ENCODE measurements at places on chromosomes 5 and 9.

DNA sequence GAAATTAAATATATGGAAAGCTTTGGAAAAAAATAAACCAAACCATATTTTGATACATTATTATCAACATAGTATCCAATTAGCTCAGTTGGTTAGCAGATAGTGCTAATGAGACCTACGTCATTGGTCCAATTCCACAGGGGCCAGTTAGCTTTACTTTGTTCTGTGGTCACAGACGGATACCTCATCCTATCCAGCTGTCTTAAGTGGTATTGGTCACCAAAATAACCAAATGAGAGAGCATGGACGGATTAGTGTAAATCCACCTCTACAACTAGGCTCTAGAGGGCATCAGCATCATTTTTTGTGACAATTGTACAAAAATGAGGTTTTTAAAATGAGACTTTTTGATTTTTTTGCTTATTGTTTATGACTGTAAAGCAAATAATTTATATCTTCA is 364.2 kb downstream of the KIAA0825 start:
- H3K4me1 ChIP-seq = no peaks in the 10 kb centered on the region
- no peak overlapping the region for H3K4me3 ChIP-seq
- H3K36me3 ChIP-seq = no peaks in the 10 kb centered on the region
- H3K27ac ChIP-seq = no peak overlapping the region

GRCh38 chr9:33430942-33431341 is 16.5 kb downstream of the AQP3 start:
- H3K27ac ChIP-seq = peak overlapping the region; percentile 86
- no peaks in the 10 kb centered on the region for H3K36me3 ChIP-seq
- no peak for DNase-seq
- no peaks in the 10 kb centered on the region for H3K27me3 ChIP-seq
- H3K4me3 ChIP-seq = no peak overlapping the region

GRCh38 chr5:132457371-132458225 is 33.0 kb downstream of the IRF1 start:
- peaks cover 44% of the 10 kb centered on the region for H3K4me1 ChIP-seq
- peak overlapping the region; percentile 78 for H3K27ac ChIP-seq
- DNase-seq = no peak
- H3K27me3 ChIP-seq = no peaks in the 10 kb centered on the region
- no peaks in the 10 kb centered on the region for H3K36me3 ChIP-seq

DNA sequence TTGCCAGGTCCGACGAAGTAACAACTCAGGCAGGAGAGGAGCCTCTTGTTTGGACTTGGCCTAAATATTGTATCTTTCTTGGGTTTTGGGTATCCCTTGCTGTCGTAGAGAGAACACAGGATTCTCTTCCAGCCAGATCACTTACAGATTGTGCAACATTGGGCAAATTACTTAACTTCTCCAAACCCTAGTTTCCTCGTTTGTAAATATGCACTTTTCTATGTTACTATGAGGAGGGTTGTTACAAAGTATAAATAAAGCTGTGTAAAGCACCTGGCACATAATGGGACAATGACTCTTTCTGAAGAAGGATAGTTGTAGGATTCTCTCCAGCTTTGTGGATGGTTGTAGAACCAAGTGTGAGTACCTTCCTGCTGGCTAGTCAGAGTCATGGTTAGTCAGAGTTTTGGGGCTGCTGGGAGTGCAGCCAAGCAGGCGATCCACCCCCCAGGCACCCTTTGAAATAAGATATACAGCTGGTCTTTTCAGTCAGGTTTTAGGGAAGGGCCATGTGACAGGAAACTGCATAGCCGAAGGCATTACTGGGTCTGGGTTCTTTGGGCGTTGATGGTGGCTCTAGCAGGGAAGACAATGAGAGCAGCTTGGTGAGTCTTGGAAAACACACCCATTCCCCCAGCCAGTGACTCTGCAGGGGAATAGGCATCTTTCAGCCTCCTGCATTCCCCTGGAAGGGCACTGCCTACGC is 49.9 kb upstream of the GDNF start:
- peaks cover 8% of the 10 kb centered on the region for H3K27me3 ChIP-seq
- no peaks in the 10 kb centered on the region for H3K4me1 ChIP-seq
- no peak overlapping the region for H3K27ac ChIP-seq
- no peak for DNase-seq
- no peaks in the 10 kb centered on the region for H3K36me3 ChIP-seq

DNA sequence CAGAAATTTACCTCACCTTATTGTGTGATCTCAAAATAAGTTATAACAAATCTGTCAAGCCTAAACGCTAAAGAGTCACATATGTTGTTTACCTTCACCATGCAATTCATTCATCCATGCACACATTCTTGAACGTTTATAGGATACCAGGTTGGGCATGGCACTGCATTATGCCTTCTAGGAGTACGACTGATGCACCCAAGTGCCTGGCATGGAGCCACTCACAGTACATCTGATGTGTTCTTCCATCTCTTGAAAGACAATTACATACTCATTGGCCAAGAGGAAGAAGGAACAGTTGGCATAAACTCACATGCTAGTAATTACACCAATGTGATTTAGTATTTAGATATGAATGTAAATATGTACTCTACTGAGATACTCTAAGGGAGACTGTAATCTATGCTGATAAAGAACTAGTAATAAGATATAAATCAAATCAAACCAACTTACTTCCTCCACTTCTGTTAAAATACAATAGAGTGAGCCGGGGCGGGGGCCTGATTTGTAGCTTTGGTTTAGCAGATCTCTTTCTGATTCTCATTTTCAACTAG is 90.7 kb downstream of the LPAR1 start:
- no peaks in the 10 kb centered on the region for H3K36me3 ChIP-seq
- H3K4me1 ChIP-seq = no peaks in the 10 kb centered on the region
- H3K27me3 ChIP-seq = no peaks in the 10 kb centered on the region
- H3K4me3 ChIP-seq = no peak overlapping the region
- no peak for DNase-seq

DNA sequence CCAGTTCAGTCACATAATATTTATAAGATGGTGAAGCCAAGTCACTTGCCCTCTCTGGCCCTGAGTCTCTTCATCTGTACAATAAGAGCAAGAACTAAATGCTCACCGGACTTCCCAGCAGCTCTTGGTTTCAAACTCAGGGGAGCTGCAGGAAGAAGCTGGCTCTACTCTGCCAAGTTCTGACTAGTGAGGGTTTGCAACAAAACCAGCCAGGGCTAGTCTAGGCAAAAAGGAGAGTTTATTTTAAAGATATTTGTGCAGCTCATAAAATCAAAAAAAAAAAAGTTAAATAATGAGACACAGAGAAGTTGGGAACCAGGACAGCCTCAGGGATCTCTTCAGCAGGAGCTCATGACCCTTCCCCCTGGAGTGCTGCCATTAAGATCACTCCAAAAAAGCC is 107.3 kb downstream of the DOCK2 start:
- DNase-seq = no peak
- no peaks in the 10 kb centered on the region for H3K36me3 ChIP-seq
- no peak overlapping the region for H3K4me3 ChIP-seq
- H3K27me3 ChIP-seq = no peaks in the 10 kb centered on the region

GRCh38 chr5:160479926-160480325 is 58.3 kb downstream of the PTTG1 start:
- H3K4me1 ChIP-seq = no peaks in the 10 kb centered on the region
- no peaks in the 10 kb centered on the region for H3K27me3 ChIP-seq
- no peak overlapping the region for H3K4me3 ChIP-seq
- no peak for DNase-seq
- no peak overlapping the region for H3K27ac ChIP-seq

DNA sequence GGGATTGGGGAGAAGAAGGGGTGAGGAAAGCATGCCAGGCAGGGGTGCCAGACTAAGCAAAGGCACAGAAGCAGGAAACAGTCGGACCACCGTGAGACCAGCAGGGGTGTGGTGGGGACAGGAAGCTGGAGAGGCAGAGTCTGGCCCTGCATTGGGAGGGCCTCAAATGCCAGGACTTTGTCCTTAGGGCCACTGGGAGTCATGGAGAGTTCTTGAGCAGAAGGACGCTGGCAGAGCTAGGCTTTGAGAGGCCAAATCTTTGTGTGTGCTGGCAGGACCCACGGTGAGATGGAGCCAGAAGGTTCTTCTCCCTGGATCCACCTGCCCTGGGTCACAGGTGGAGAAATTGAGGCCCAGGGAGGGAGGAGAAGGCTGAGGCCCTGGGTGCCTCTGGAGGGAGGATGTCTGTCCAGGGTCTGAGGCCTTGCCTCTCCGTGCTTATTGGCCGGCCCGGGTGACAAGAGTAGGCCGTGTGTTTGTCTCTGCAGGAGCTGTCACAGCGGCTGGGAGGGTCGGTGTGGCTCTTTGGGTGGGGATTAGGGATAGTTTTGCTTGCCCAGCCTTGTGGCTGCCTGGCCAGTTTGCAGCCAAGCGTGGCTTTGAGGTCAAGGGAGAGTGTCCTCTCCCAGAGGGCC is 1.8 kb upstream of the ENG start:
- no peak for DNase-seq
- peak overlapping the region; percentile 90 for H3K27ac ChIP-seq
- no peaks in the 10 kb centered on the region for H3K27me3 ChIP-seq
- H3K4me3 ChIP-seq = no peak overlapping the region
- peaks cover 86% of the 10 kb centered on the region for H3K4me1 ChIP-seq

DNA sequence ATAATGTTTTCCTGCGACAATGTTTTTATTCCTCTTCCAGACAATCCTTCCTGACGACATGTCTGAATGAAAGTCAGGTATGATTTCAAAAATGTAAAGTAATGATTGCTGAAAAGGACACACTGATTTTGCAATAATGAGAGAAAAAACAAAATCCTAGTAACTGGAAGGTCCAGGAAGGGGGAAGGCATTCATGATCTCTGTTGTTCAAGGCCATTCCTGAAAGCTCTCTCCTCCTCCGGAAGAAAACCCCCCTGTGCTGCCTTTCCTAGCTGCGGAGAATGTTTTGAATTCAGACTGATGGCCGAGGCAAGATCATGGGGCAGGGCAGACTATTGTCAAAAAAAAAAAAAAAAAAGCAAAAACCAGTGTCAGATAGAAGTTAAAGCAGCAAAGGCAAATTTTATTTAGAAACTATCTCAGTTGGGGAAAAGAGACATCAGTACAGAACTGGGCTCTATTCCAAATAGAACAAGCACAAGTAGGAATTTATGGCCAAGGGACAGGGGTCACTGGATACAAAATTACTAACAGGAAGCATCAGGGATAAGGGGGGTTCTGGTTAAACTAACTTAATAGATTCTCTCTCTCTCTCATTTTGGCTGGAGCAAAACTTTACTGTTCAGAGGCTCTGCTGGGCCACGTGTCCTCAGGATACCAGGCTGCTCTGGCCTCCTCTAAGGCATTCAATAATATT is 36.5 kb upstream of the CTSV start:
- H3K36me3 ChIP-seq = no peaks in the 10 kb centered on the region
- H3K27ac ChIP-seq = no peak overlapping the region
- no peak overlapping the region for H3K4me3 ChIP-seq
- no peaks in the 10 kb centered on the region for H3K4me1 ChIP-seq
- DNase-seq = no peak
- no peaks in the 10 kb centered on the region for H3K27me3 ChIP-seq

DNA sequence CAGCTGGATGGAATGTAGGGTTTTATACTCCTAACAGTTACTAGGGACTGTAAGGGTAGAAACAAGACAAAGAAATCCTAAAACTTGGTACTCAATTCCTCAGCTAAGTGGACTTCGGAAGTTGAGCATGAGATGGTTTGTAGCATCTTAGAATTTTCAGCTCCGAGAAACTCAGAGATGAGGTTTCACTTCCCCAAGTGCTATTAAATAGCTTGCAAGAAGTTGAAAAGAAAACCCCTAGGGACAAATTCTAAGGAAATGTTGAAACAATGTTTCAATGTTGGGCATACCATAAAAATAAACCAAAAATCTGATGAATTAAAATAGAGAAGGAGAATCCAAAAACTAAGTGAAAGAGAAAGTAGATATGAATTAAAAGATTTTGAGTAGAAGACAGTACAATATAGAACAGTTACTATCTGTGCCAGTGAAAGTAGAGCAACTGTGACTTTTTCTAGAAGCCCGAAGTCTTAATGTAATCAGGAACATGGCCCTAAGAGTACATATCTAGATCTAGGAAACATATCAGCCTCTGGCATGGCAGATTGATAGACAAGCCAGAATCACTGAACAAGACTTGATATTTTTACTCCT is 308.6 kb upstream of the RGMB start:
- H3K27me3 ChIP-seq = no peaks in the 10 kb centered on the region
- no peaks in the 10 kb centered on the region for H3K36me3 ChIP-seq
- no peak for DNase-seq
- H3K27ac ChIP-seq = no peak overlapping the region

- H3K4me3 ChIP-seq = no peak overlapping the region
- H3K27me3 ChIP-seq = no peaks in the 10 kb centered on the region
- H3K36me3 ChIP-seq = no peaks in the 10 kb centered on the region
- no peak overlapping the region for H3K27ac ChIP-seq
- H3K4me1 ChIP-seq = no peaks in the 10 kb centered on the region
Measured at GRCh38 chr9:85577353-85577952, 164.3 kb downstream of the AGTPBP1 start.

GRCh38 chr9:87498811-87499360 is 1.2 kb downstream of the DAPK1 start:
- no peak for DNase-seq
- H3K27me3 ChIP-seq = no peaks in the 10 kb centered on the region
- no peaks in the 10 kb centered on the region for H3K36me3 ChIP-seq
- peak overlapping the region; percentile 86 for H3K27ac ChIP-seq

DNA sequence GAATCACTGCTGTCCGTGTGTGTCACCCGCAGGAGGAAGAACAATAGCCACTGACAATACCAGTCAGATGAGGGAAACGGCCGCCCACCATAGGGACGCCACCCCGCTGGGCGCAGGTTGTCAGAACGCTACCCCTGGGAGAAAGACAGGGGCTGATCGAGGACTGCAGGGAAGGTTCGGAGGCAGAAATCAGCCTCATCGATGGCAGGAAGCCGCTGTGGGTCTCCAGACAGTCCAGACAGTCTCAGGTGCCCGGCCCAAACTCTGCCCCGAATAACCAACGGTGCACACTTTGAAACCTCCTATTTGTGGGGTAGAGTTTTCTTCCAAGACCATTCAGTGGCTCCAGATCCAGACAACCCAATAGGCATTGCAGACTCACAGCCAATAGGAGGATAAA is 181.5 kb downstream of the ROR2 start:
- peaks cover 44% of the 10 kb centered on the region for H3K4me1 ChIP-seq
- H3K27ac ChIP-seq = no peak overlapping the region
- H3K36me3 ChIP-seq = no peaks in the 10 kb centered on the region
- no peak for DNase-seq

DNA sequence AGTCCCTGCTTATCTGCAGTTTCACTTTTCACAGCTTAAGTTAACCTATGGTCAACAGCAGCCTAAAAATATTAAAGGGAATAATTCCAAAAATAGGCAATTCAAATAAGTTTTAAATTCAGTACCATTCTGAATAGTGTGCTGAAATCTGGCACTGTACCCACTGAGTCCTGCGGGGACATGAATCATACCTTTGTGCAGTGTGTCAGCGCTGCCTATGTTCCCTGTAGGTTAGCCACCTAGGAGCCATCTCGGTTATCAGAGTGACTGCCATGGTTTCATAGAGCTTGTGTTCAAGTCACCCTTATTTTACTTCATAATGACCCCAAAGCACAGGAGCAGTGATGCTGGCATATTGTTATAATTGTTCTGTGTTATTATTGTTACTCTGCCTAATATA is 139.9 kb downstream of the GPBP1 start:
- H3K36me3 ChIP-seq = no peaks in the 10 kb centered on the region
- H3K27ac ChIP-seq = no peak overlapping the region

- H3K36me3 ChIP-seq = no peaks in the 10 kb centered on the region
- DNase-seq = no peak
- H3K4me3 ChIP-seq = no peak overlapping the region
- no peak overlapping the region for H3K27ac ChIP-seq
- H3K27me3 ChIP-seq = no peaks in the 10 kb centered on the region
Measured at GRCh38 chr9:14079440-14079839, 234.5 kb downstream of the NFIB start.

- no peak overlapping the region for H3K4me3 ChIP-seq
- peaks cover 11% of the 10 kb centered on the region for H3K4me1 ChIP-seq
- H3K27ac ChIP-seq = no peak overlapping the region
- no peak for DNase-seq
- no peaks in the 10 kb centered on the region for H3K36me3 ChIP-seq
- H3K27me3 ChIP-seq = no peaks in the 10 kb centered on the region
Measured at GRCh38 chr5:17061973-17062470, 125.9 kb upstream of the MYO10 start.

Data from esophagus squamous epithelium (tissue), 5 donors.